Ammon's horn (tissue), 1 donor: ENCODE measurements at places on chromosomes 1 and 21.
A peak's percentile ranks its signal among the peaks of the same experiment; 100 is the strongest.

DNA sequence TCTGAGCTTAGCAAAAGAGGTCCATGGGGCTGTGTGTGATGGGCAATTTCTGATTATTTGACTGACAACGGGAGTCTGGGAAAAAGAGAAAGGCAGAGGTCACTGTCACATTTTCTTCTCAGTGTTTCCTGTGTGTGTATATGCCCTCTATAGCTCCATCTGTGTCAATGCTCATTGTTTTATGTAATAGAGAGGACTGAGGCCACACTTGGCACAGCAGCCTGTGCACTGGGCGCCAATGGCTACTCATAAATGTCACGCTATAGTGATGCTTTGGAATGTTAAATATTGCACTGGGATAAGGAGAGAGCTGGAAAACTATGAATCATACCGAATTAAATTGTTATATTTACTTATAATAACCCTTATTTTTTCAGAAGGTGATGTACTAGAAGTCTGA lies 365.4 kb downstream of the NEGR1 start:
- DNase-seq, result no peak

DNA sequence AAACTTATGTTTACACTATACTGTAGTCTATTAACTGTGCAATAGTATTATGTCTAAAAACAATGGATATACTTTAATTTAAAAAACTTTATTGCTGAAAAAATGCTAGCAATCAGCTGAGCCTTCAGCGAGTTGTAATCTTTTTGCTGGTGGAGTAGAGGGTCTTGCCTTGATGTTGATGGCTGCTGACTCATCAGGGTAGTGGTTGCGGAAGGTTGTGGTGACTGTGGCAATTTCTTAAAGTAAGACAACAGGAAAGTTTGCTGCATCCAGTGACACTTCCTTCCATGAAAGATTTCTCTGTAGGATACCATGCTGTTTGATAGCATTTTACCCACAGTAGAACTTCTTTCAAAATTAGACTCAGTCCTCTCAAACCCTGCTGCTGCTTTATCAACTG lies 234.7 kb upstream of the CSF3R start:
- no peak for DNase-seq

DNA sequence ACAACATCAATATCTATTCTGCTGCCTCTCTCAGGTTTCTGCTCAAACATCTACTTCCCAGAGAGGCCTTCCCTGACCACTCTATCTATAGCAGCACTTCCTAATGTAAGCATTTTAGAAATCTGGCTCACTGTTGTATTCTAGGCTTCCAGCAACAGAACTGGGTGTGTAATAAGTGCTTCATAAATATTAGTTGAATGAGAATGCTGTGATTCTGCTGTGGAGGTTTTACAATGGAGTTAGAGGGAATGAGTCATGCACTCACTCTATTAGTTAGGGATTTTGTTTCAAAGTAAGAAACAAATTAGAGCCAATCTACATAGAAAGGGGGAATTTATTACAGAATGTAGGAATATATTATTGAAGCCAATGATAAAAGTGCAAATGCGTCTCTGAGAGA lies 38.6 kb upstream of the SLC35F3 start:
- DNase-seq, result no peak

DNA sequence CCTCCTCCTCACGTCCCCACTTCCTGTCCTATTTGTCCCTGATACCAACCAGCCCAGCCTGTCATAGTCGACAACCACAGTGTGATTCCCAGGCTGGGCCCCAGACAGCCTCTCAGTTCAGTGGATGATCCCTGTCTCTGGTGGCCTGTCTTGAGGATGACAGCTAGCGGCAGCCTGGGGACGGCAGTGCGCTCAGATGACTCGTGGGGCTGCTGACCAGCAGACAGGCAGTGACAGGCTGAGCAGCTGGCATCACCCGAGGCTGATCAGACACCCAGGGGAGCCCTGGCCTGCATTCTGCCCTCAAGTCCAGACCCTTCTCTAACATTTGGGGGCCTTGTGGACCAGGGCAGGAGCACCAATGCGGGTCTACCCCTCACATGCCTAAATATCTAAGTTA lies 21.0 kb downstream of the NKAIN1 start:
- peak; percentile 94 for DNase-seq
